ENCODE measurements at places on chromosomes 12 and 14.

DNA sequence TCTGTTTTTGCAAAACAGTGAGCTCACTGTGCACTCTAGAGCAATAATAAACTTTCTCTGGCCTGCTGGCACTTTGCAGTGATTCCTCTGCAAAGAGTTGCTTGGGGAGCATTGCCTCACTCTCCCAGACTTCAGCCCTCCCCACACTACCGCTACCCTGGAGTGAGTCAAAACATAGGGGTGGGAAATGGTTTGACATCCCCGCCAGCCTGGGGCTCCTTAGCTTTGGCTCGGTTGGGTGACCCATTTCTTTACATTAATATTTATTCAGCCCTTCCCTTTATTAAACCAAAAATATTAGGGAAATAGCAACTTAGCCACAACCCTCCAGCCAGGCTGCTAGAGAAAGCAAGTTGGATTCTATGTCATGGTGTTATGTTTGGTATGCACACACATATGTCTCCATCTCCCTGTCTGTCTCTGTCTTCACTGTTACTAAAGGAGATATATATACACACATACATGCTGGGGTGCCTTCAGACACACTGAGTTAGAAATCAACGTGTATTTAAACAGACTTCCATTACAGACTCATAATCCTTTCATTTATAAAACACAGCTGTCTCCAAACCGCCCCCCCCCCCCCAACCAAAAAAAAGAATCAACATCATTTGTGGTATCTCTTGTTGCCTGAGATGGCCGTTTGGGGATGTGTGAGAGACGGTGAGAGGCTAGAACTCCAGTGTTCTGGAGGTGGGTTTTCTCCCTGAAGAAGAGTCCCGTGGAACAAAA, 3.4 kb upstream of the IRF2BPL start:
- no peak for DNase-seq

- DNase-seq = no peak
Measured at GRCh38 chr12:26011099-26011498, 52.6 kb downstream of the RASSF8 start.

DNA sequence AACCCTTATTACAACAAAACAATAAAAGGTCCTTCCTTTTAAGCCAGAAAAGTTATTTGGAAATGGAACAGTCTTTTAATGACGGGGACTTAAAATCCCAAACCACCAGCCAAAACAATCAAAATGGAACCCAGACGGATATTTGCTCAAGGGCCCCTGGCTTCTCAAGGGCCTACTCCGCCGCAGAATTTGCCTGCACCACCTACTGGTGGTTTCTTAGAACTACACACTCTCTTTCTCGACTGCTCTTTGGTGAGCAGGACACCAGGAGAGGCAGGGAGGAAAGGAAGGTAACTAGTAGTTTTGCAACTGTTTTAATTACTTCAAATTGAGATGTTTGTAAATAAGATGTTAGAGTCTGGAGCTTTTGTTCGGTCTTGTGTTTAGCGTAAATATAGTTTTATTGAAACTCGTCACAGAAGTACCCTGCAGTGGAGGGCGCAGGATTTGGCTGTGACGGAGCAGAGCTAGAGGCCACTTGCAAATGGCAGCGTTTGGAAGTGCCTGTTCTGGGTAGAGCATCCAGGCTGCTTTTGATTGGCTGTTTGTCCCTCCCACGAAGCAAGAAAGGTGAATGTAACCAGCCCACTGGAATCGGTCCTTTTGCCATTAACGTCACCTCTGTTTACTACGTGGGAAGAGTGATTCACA, 238.5 kb downstream of the CACNA1C start:
- no peak for DNase-seq

GRCh38 chr12:47777741-47778558, 4.9 kb downstream of the SLC48A1 start:
- no peak for DNase-seq

GRCh38 chr14:64971491-64971942, 619 bp downstream of the RAB15 start:
- no peak for DNase-seq

- no peak for DNase-seq
Measured at GRCh38 chr12:128606051-128606450, 217.7 kb downstream of the SLC15A4 start.

DNA sequence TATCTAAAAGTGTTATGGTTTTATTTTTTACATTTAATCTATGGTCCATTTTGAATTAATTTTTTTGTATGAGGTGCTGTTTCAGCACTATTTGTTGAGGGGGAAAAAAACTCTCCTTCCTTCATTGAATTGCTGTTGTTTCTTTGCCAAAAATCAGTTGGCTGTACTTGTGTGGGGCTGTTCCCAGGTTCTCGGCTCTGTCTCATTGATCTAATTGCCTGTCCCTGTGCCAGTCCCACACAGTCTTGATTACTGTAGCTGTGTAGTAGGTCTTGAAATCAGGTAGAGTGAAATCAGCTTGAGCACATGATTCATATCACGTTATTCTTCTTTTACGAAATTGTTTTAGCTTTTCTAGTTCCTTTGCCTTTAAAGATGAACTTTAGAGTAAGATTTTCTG, 109.7 kb downstream of the ADGRD1 start:
- DNase-seq = no peak

- no peak for DNase-seq
Measured at GRCh38 chr14:99660794-99661193, 15.9 kb downstream of the HHIPL1 start.

- no peak for DNase-seq
Measured at GRCh38 chr12:33708935-33709334, 269.3 kb upstream of the SYT10 start.

DNA sequence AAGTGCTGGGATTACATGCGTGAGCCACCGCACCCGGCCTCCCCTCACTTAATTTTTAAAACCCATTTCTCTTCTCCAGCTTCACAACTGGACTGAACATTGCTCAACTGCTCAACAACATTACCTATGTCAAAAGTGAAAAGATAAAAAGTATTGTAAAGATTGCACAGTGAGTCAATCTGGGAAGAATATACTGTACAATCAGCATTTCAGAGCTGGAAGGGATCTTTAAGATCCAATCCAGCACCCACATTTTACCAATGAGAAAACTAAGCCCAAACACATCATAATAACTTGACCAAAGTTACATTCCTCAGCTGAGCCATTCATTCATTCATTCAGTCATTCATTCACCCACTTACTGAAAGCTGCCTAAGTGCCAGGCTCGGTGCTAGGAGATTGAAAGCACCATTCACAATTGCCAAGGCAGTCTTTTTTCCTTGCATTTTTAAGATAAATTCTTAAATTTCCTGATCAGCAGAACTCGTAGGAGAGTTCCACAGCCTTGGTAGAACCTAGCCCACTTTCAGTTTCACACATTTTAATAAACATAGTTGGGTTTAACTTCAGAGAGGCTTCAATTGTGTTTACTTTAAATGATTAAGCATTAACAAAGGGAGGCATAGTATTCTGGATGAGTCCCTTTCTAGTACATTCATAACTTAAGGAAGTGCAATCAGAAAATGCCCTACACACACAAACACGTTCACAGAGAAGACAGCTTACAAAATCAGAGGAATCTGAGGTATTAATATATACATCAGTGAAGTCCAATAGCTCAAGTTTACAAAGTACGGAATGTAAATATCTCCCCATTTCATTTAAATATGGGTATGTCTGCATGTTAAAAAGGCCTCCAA, 3.0 kb downstream of the GALNT4 start:
- no peak for DNase-seq

GRCh38 chr12:12079291-12079690, 8.6 kb downstream of the BCL2L14 start:
- no peak for DNase-seq

DNA sequence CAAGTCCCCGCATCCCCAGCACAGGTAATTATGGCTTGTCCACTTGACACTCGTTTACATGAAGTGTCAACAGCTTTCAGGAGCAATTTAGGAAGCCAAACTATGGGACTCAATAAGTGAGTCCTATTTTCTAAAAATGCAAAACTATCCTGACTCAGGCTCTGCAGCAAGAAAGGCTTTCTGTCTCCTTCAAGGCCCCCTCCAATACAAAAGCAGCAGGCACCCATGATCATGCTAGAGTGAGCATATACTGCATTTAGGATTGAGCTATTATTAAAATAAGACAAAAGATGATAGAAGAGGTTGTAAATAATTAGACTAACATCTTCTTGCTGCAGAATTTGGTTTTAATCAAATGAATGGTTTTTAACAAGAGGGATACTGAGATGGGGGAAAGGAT, 3.2 kb downstream of the SIX6 start:
- DNase-seq = no peak

GRCh38 chr12:52524898-52525591, 4.9 kb upstream of the KRT5 start:
- no peak for DNase-seq

DNA sequence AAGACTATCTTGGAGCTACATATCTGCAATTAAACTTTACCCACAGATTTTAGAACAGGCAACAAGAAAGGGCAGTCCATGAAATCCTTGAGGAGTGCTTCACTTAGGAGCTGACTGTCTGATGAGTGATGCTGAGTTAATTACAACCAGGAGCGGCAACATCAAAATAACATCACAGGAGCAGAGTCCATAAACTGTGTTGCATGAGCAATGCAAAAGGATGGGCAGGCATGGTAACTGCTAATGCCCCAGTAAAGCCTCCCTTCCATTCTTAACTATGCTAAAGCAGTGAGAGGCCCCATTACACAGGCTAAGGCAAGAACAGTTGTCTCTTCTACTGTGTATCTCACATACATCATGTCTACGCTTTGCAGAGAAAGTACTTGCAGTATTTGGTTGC, 156.6 kb downstream of the PAX9 start:
- DNase-seq = no peak

DNA sequence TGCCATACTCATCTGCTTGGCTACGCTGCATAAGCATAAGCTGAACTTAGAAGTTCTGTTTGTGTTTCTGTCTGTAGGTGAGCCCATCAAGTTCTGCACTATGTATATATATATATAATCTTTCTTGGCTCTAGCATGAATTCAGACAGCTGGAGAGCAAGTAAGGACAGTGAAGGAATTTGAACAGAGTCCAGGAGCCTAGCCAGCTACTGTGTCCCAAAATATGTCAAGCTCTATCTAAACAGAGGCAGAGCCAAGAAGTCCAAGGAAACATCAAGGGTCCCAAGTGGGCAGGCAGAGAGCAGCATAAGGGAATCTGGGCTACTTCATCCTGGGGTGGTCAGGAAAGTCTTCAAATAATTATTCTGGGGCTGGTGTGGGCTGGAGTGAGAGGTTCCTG, 118.5 kb upstream of the NPAS3 start:
- no peak for DNase-seq

DNA sequence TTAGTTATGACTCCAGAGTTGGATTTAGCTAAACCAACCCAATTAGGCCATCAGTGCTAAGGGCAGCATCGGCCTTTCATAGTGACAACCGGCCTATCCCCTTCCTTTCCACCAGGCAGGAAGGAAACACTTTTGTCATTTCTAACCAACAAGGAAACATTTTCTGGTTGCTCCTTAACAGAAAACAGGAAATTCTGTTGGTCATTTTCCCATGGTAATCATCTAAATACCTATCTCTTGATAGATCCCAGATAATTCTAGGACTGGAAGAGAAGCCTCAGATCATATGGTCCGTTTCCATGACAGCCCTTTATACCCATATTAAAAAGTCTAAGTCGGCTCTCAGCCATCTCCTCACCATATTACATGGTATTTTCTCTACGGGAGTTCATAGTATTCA, 79.2 kb upstream of the USP44 start:
- no peak for DNase-seq

DNA sequence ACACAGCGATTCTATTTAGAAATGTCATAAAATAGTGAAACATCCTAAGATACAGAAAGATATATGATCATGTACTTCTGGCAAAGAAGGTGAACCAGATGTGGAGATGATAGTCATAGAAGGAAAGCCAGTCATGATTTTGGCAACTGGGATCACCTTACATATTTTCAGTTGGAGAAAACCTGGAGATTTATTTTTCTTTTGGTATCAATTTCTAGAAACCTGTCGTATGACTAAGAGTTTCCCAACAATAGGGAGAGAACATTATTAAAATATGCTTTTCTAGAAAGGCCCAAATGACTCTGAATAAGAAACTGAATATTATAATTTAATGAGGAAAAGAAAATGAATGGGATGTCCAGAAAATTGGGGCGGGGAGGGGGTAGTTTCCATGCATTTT, 396.4 kb downstream of the ZFP36L1 start:
- DNase-seq = no peak

DNA sequence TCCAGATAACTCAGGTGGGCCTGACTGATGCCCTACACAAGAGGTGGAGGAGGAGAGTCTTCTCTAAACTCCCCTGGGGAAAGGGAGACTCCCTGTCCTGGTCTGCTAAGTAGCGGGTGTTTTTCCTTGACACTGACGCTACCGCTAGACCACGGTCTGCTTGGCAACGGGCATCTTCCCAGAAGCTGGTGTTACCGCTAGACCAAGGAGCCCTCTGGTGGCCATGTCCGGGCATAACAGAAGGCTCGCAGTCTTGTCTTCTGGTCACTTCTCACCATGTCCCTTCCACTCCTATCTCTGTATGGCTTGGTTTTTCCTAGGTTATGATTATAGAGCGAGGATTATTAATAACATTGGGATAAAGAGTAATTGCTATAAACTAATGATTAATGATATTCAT, 965.5 kb downstream of the TMEM121 start:
- no peak for DNase-seq

GRCh38 chr12:108131657-108132126, 2.6 kb downstream of the WSCD2 start:
- no peak for DNase-seq

GRCh38 chr14:100213956-100214769, 24.8 kb upstream of the YY1 start:
- DNase-seq = peak; percentile 77

- DNase-seq = no peak
Measured at GRCh38 chr14:72625689-72626088, 268.2 kb downstream of the DPF3 start.

DNA sequence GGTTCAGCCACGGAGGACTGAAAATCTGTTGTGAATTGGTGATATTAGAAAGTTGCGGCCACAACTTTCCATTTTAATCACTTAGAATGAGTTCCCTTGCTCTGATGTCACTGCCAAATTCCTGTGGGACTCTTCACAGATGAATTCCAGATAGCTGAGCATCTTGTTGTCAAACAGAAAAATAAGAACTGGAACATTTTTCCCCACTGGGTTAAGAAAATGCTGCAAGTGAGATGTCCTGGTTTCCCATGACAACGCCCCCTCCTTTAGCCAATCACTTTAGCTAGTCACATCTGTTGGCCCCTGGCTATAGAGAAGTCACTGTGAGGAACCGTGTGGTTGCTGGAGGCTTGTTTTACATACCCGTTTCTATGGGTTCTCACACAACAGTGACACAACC, 135.9 kb downstream of the KTN1 start:
- DNase-seq = no peak

All from omental fat pad (tissue), 4 donors.